ENCODE measurements at places on chromosomes 1 and 21.

DNA sequence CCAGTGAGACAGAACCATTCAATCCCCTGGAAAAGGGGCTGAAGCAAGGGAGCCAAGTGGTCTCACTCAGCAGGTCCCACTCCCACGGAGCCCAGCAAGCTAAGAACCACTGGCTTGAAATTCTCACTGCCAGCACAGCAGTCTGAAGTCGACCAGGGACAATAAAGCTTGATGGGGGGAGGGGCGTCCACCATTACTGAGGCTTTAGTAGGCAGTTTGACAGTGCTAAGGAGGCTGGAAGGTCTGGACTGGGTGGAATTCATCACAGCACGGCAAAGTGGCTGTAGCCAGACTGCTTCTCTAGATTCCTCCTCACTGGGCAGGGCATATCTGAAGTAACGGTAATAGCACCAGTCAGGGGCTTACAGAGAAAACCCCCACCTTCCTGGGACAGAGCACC is 105.4 kb upstream of the GORAB start:
- no peak for DNase-seq

DNA sequence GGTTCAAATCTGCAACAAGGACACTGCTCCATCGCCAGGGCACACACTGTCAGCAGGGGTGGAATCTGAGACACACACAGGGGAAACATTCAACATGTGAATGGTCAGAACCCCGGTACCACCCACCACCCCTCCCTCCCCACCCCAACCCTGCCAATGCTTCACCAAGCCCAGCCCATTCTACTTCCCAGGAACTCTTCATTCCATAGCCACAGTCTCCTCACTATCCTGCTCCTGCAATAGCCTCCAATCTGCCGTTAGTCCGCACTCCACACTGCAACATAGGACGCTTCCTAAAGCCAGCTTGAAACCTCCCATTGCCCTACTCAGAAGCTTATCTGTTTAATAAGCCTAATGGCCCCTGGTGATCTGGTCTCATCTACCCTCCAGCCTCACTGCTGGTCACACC is 7.5 kb upstream of the RAB3B start:
- DNase-seq: no peak

DNA sequence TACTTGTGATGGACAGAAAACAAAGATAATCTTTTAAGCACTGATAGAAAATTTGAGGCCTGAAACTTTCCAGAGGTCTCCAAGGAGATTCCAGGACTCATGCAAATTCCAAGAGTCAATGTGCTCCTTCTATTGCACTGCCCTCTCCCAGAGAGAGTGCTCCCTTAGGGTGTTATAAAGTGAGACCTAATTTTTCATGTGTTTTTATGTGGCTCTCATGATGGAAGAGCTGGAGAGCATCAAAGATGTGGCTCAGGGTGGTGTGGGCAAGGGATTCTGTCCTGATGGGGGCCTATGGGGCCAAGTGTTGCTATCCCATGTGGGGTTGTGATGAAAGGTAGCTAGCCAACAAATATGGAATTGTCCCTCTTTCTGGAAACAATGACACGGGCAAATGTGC is 101.3 kb downstream of the PRRX1 start:
- DNase-seq: no peak

GRCh38 chr1:23177438-23178380 is 9.1 kb upstream of the LUZP1 start:
- DNase-seq: no peak

DNA sequence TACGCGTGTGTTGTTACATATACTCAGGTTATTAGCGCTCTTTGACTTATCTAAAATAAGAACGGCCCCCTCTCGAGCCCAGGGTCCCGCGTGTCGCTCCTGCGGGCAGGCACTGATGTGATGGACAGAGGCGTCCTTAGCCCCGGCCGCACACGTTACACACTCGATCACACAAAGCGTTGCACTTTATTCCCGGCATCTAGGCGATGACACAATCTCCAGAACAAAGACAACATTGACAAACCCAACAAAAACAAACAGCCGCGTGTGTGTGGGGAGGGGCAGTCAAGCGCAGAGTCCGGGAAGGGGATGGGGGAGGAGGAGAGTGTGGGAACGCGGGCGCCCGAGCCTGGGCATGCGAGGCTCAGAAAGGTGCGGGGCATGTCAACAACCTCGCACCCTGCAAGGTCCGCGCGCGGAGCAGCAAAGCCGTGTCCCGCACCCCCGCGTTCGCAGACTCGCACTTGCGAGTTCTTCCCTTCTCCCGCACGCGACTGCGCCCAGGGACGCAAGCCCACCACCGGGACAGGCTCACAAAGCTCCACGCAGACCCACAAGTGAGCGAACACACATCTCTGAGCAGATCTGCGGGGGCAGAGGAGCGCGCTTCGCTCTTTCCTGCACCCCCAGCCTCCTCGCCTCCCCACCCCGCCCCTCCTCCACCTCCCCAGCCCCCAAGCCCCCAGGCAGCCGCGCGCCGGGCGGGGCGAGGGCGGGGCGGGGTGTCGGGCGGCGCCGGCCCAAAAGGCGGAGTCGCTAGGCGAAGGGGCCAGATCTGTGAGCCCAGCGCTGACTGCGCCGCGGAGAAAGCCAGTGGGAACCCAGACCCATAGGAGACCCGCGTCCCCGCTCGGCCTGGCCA is at the start of gene EFNA1:
Gene EFNA1, plus strand, starts transcription at position 772 of the 862 bp plus-strand sequence. CDS start 102 bp downstream, outside the sequence.
- DNase-seq: peak; percentile 17

- no peak for DNase-seq
These were observed 27.3 kb upstream of the ACTA1 start for GRCh38 chr1:229461032-229461668.

- DNase-seq: no peak
These were observed at the start of gene CYP2J2 for GRCh38 chr1:59926381-59927123. TSS of gene CYP2J2 (minus strand) at chr1:59926773. CDS start at chr1:59926746, 27 bp downstream.

DNA sequence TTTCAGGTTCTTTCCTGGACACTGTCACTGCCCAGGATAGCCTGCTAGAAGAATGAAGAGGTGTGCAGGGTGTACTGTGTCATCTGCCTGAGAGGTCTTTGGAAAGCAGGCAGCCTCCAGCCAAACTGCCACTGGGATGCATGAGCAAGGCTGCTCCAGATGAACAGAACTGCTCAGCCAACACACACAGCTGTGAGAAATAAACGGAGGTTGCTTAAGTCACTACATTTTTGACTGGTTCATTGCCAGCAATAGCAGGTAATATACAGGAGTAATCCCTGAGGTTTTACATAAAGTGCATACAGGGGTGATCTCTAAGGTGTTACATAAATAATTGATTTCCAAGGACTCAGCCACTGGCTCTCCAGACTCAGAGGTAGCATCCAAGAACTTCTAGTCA is 516.9 kb downstream of the BRINP3 start:
- no peak for DNase-seq

DNA sequence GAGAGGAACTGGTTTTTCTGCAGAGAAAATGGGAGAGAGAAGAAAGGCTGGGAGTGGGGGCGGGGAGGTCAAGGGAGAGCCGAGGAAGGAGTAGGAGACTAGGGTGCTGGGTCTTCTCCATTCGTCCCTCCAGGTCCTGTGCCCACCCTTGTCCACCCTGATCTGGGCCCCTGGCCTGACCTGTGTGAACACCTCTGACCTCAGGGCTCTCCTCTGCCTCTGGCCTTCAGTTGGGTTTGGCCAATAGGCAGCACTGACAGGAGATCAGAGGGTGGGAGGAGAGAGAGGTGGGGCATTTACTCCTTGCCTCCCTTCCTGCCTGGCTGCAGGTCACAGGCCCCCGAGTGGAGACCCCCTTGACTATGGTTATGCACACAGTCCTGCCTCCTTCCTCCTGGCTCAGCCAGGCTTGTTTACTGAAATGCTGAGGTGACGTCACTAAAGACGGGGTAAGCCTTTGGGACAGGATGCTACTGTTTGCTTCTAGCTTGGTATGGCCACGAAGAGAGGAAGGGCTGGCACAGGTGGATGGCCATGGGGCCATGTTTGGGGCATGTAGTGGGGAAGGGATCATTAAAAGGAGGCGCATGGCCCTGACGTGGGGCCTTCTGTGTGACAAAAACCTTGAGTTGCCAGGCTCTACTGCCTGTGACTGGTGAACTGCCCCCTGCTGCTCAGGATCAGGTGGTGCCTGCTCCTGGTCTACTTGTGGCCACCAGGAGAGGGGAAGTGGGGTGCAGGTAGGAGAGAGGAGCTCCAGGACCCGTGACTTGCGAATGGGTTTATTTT is 248.7 kb upstream of the CSF3R start:
- DNase-seq: no peak

- no peak for DNase-seq
These were observed 51.7 kb downstream of the TLCD4 start for GRCh38 chr1:95168761-95169351.

- DNase-seq: no peak
These were observed 25.6 kb downstream of the SEC16B start for GRCh38 chr1:177944016-177944949.

GRCh38 chr1:53733975-53734649 is 4.9 kb downstream of the GLIS1 start:
- DNase-seq: no peak

GRCh38 chr1:185376840-185377635 is 60.0 kb upstream of the IVNS1ABP start:
- no peak for DNase-seq

DNA sequence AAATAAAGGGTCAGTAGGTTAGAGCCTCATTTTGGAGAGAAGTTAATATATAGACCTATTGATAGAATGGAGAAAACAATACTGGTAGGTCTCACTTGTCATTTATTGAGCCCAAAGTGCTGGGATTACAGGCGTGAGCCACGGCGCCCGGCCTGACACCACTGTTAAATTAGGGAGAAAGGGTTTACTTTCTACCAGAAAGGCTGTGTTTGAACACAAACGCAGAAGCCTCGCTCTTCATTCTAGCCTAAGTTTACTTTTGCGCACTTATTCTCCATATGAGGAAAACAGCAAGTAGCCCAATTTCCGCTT is 710 bp upstream of the PRPF3 start:
- no peak for DNase-seq

DNA sequence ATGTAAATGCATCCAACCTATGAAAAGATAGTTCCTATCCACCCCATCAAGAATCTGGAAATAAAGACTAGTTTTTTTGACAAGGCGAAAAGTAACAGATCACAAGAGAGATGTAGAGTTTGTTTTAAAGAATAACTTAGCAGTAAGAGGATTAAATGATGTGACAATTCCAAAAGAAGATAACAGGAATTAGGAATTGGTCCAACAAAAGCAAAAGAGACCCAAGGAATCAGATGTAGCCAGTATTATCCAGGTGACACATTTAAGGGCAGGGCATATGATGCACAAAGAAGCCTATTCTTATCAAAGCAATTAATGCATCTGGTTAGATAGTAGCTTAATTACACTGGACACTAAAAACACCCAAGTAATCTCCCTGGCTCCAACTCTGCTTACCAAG is 53.8 kb downstream of the PUM1 start:
- no peak for DNase-seq

- DNase-seq: no peak
These were observed 3.2 kb upstream of the GUK1 start for GRCh38 chr1:228136901-228137300.

GRCh38 chr1:68331117-68331865 is 99.0 kb upstream of the WLS start:
- no peak for DNase-seq

DNA sequence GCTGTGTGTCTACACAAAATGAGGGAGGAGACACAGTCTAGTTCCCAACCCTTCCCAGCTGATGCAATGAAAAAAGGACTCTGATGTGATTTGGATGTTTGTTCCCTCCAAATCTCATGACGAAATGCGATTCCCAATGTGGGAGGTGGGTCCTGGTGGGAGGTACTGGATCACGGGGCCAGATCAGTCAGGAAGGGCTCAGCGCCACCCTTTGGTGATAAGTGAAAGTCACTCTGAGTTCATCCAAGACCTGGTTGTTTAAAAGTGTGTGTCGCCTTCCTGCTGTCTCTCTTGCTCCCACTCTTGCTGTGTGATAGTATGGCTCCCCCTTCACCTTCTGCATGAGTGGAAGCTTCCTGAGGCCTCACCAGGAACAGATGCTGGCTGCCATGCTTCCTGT is 63.2 kb downstream of the GNG4 start:
- no peak for DNase-seq

GRCh38 chr21:42670884-42671283 is 17.5 kb downstream of the PDE9A start:
- DNase-seq: no peak

- no peak for DNase-seq
These were observed 9.5 kb upstream of the HORMAD1 start for GRCh38 chr1:150730130-150730721.

GRCh38 chr21:17428484-17428869 is 84.4 kb upstream of the CXADR start:
- no peak for DNase-seq

GRCh38 chr1:176959191-176959820 is 205.2 kb downstream of the ASTN1 start:
- no peak for DNase-seq

- no peak for DNase-seq
These were observed 127.8 kb downstream of the GRIK3 start for GRCh38 chr1:36906555-36906954.

DNA sequence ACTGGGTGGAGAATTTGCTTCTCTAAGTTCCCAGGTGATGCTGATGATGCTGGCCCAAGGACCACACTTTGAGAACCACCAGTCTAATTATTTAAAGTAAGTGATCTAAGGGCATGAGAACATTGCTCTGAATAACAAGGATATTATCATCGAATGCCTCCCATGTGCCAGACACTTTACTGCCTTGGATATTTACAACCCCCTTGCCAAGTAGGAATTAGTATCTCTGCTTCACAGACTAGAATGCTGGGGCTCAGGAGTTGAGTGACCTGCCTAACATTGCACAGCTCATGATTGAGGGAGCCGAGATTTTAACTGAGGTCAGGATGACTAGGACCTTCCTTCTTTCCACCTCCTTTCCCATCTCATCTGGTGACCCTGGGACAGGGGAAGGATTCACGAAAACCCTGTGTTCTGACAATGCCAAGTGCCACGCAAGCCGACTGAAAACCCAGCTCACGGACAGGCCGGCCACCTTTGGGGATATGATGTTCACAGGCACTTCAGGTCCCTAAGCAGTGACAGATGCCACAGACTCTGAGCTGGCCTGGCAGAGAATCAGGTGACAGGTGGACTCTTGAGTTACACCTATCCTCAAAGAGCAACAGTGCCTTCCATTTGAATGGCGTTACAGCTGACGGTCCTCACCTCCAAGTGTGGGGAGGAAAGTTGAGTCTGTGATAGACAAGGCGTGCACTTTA is 230.7 kb downstream of the TOMM20 start:
- no peak for DNase-seq

- DNase-seq: no peak
These were observed 83.0 kb downstream of the NTPCR start for GRCh38 chr1:233033361-233033760.

DNA sequence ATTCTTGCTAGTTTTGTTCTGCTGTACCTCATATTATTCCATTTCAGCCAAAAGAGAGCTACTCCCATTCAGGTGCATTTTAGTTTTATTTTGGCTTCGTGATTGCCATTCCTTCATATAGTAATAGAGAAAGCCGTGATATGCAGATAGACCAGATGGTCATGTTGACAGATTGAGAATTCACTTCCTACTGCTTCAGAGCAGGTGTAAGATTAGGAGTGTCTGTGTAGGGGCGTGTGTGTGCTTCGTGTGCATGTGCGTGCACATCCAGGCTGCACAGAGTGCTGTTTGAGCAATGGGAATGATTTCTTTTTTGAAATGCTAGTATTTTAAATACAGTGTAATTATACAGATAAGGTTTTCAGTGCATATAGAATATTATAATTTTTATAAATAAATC is 10.3 kb downstream of the NFIA start:
- DNase-seq: no peak
